ENCODE measurements at places on chromosomes 3 and 15.

GRCh38 chr3:161203485-161204098 lies 17.5 kb upstream of the NMD3 start:
- DNase-seq: no peak

DNA sequence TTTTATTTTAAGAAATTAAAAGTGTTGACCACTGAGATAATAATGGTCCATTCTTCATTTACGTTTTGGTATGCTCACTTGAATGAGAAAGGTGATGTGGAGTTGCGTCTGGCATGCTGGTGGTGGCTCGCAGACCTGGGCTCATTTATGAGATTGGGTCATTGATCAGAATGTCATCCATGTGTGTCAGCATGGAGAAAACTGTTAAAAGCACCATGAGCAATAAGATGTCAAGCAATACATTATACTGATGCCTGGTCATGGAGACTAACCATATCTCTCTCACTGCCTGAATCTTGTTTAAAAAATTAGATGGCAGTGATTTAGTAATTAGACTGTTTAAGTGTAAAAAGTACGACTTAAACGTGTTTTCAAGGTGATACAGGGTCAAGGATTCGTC lies 503.4 kb upstream of the SEMA6D start:
- DNase-seq: no peak

GRCh38 chr3:186141790-186142189 lies 32.9 kb upstream of the ETV5 start:
- no peak for DNase-seq

GRCh38 chr15:63236272-63236671 lies 41.1 kb upstream of the APH1B start:
- no peak for DNase-seq
